NCI-H446 (cell line): ENCODE measurements at places on chromosomes 5 and 9.

- no peak for DNase-seq
Measured at GRCh38 chr5:156680831-156681230, 169.3 kb upstream of the PPP1R2B start.

DNA sequence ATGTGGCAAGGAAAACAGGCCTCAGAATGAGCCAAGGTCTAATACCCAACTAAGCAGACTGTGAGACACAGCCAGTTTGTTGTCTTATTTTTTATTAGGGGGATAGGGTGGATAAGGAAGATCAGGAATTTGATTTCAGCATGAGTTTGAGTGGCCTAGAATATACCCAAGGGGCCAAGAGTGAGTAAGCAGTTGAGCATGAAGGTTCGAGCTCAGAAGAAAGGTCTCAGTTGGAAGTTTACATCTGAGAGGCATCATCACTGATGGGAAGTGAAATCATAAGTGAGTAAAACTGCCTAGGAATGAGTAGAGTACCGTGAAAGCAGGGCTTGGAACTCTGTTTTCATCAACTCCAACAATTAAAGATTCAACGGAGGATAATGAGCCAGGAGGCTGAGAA lies 12.6 kb downstream of the PSMD5 start:
- DNase-seq: no peak

- no peak for DNase-seq
Measured at GRCh38 chr5:64166201-64166959, 737 bp downstream of the RNF180 start.

DNA sequence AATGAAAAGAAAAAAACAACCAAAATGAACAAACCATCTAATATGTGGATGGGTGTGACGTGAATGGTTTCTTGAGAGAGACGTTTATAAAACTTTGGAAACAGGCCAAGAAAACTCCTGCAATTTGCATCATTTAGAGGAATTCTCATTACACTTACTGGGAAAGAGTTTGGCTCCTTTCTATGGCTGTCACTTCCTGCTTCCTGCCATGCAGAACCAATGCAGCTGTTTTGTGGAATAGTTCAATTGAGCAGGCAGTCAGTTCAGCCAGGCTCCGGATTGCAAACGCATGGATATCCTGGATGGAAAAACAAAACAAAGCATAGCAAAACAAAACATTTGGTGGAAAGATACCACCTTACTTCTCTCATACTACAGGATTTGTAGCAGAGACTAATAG lies 36.6 kb downstream of the FAM114A2 start:
- no peak for DNase-seq
